ENCODE measurements at places on chromosomes 6 and 20.
A peak's percentile ranks its signal among the peaks of the same experiment; 100 is the strongest.

- DNase-seq: peak; percentile 35
Measured at GRCh38 chr6:22145823-22146677, 150.8 kb downstream of the PRL start.

GRCh38 chr6:15352845-15353244 is 107.0 kb downstream of the JARID2 start:
- DNase-seq: no peak

- no peak for DNase-seq
Measured at GRCh38 chr6:107630348-107630977, 140.5 kb downstream of the SOBP start.

DNA sequence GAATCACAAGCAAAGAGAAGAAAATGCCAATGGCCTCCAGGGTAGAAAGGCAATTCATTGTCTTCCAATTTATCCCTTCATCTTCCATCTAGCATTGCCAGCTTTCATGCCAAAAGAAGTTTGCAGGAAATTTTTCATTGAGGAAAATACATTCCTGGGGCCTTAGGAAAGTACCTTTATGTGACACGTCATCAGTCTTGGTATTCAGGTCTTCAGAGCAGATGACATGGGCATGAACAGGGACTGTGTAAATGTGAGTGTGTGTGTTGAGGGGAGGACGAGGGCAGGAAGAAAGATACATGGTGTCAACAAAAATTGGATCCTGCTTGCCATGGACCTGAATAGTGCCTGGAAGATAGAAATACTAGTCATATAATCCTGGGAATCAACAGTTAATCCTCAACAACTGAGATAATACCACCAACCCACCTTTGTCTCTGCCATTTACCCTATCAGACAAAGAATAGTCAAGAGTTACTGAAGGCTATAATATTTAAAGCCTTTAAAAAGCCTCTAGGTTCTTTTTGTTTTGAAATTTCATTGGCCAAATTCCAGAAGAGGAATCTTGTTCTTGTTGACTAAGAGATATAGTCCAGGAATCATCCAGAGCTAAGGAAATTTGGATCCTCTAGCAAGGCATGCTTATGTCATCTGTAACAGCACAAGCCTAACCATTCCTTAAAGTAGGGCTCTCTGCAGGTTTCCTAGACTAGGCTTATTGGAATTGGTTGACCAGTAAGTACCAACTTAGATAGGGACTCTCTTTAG is 405.8 kb upstream of the SASH1 start:
- DNase-seq: no peak

DNA sequence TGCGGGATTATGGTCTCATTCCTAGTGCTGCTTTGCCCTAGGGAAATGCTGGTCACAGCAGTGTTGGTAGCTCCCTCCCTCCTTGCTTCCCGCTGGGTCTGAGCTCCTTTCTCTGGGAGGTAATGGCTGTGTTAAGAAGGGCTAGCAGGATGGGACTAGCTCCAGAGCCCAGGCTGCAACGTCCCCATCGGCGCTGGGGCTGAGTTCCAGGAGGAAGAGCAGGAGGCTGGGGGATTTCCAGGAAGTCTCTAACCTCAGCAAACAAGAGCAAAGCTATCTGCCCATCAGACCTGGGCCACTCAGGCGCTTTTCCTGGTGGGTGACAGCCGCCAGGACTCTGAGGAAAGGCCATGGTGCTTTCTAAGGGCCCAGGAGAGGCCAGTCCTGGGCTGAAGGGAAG is 174.2 kb downstream of the DLL1 start:
- DNase-seq: no peak

- DNase-seq: no peak
Measured at GRCh38 chr6:39908838-39909583, 25.3 kb downstream of the MOCS1 start.

DNA sequence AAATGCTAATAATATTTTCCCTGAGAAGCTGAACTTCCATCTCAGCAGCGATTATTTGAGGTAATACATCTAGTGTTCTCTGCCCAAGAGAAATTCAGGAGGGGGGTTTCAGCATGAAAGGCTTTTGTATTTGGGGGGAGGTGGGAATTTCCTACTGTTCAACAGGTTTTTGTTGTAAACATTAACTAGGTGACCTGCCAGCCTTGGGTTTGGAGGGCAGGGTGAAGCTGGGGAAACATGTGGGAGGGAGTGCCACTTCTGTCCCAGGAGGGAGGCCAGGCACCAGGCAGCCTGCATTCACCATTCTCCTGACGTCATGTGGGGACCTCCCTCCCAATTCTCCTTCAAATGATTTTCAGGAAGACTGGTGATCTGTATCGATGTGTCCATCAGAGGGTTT is 37.7 kb upstream of the PKHD1 start:
- DNase-seq: no peak

DNA sequence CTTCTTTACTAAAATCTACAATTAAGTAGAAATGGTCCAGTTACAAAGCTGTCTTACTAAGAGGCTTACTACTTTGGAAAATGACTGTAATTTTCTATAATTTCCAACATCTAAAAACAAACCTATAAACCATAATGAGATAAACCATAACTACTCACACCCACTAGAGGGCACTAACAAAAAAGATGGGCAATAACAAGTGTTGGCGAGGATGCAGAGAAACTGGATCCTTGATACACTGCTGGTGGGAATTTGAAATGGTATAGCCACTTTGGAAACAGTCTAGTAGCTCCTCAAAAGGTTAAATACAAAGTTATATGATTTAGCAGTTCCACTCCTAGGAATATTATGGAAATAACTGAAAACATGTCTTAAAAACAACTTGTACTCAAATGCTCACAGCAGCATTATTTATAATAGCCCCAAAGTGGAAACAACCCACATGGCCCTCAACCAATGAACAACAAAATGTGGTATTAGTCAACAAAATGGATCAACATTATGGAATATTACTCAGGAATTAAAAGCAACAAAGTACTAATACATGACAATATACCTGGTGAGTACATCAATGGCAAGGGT is 50.6 kb downstream of the GJA10 start:
- no peak for DNase-seq

- DNase-seq: peak; percentile 90
Measured at GRCh38 chr6:39361657-39362486, 39.4 kb upstream of the KCNK16 start.

- no peak for DNase-seq
Measured at GRCh38 chr6:1958257-1958656, 287.1 kb downstream of the GMDS start.

DNA sequence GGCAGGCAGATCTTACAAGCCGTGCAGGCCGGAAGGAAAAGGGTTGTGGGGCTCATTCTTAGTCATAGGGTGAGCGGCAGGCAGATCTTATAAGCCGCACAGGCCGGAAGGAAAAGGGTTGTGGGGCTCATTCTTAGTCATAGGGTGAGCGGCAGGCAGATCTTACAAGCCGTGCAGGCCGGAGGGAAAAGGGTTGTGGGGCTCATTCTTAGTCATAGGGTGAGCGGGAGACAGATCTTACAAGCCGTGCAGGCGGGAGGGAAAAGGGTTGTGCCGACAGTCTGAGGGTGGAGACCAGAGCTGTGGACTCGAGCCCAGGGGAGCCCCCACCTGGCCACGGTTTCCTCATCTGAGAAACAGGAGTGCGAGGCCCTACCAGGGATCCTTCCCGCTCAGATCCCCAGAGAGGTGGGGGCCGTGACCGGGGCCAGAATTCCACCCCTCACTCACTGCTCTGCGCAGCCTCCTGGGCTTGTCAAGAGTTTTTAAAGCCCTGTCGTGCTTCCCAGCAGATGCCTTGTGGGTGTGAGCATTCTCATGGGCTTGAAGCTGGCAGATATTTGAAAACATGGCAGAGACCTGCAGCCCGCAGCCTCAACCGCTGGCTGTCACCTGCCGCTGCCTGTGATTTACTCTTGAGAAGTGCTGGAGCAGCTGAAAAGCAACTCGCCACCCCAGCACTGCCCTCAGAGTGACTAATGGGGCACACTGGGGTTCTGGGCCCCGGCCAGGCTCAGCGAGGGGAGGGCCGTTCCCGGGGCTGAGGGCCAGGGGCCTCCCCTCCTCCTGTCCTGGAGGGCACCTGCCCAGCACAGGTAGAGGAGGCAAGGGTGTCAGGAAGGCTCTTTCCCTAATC is 31.9 kb downstream of the NTSR1 start:
- DNase-seq: no peak

- DNase-seq: no peak
Measured at GRCh38 chr6:42176981-42177380, 3.8 kb downstream of the GUCA1A start.

GRCh38 chr20:55540486-55540885 is 464.8 kb downstream of the CBLN4 start:
- DNase-seq: no peak

- no peak for DNase-seq
Measured at GRCh38 chr6:25403150-25403549, 124.0 kb downstream of the CARMIL1 start.

GRCh38 chr20:41877911-41878310 is 259.7 kb upstream of the CHD6 start:
- no peak for DNase-seq

DNA sequence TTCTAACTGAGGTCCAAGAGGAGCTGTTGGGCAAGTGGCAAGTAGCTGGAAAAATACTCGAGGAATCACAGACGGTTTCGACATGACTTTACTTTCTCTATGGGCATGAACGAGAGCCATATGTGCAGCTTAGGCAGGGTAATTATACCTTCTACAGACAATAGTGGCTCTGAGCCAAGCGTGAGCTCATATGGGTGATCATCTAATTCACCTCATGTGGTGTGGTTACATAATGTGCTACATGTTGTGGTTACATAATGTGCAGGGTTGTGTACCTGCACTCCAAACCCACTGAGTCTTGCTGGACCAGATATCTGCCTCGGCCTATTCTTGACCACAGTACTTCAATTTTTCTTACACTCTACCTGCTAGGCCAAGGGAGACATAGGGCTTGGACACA is 771.7 kb upstream of the EYS start:
- DNase-seq: no peak

DNA sequence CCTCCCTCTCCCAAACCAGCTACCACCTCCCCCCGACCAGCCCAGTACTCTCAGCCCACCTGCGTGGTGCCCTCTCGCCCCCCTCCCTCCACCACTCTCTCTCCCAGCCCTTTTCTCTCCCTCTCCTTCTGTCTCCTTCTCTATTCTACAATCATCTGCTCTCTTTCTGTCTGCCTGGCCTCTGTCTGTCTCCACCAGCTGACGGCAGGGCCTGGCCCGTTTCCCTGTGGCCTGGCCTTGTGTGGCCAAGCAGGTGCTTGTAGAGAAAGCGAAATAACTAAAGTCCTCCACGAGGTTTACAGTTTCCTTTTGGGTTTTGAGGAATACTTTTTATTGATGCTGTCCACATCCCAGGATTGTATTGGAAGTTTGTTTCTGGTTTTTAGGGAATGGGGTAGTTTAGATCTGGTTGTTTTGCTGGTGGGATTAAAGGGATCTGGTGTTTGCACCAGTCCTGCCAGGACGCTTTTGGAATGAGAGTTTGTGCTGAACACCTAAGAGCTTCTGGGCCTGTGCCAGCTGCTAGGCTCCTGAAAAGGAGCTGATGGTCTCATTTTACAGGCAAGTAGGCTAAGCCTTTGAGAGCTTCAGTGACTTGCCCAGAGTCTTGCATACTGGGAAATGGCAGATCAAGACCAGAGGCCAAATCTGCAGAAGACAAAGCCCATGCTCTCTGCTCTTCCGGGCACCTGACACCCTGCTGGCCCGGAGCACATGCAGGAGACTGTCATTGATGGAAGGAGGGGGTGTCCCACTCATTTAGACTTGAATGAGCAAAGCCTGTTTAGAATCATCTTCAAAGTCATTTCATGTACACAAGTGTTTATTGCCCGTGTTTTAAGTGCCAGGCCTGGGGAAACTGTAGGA is 161.7 kb downstream of the SYCP2 start:
- DNase-seq: no peak

DNA sequence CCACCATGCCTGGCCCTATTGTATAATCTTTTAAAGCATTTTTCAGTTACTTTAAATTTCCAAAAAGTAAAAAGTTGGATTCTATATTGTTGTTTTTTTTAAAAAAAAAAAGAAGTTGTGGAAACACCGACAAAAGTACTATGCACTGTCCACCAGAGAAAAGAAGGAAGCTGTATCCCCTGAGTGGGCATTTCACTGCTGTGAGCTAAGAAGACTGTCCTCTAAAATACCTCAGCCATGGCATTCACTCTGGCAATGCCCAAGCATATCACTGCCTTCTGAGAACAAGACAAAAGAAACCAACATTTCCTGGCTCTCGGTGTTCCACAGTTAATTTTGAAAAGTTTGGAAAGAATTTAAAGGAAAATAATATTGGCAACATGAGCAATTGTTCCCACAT is 117.8 kb downstream of the IPCEF1 start:
- DNase-seq: no peak

GRCh38 chr6:72999995-73000394 is 225.3 kb downstream of the KHDC1L start:
- peak; percentile 34 for DNase-seq

DNA sequence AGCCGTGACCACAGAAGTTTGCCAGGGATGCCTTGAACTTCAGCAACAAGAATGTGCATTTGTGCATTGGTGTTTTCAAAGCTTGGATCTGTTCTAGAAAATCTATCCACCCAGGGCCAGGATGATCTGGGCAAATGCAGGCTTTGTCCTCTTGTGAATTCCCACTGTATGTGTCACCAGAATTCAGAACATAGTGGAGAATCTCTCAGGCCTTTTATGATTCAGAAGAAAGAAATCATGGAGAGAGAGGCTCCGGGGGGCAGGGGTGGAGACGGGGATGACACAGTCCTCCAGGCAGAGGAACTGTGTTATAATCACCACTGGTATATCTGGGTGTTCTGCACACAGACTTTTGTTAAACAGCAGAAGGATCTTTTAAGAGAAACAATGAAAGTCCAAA is 304.1 kb downstream of the CDH4 start:
- DNase-seq: peak; percentile 47

- DNase-seq: no peak
Measured at GRCh38 chr20:59939879-59940128, 301 bp downstream of the PPP1R3D start.

DNA sequence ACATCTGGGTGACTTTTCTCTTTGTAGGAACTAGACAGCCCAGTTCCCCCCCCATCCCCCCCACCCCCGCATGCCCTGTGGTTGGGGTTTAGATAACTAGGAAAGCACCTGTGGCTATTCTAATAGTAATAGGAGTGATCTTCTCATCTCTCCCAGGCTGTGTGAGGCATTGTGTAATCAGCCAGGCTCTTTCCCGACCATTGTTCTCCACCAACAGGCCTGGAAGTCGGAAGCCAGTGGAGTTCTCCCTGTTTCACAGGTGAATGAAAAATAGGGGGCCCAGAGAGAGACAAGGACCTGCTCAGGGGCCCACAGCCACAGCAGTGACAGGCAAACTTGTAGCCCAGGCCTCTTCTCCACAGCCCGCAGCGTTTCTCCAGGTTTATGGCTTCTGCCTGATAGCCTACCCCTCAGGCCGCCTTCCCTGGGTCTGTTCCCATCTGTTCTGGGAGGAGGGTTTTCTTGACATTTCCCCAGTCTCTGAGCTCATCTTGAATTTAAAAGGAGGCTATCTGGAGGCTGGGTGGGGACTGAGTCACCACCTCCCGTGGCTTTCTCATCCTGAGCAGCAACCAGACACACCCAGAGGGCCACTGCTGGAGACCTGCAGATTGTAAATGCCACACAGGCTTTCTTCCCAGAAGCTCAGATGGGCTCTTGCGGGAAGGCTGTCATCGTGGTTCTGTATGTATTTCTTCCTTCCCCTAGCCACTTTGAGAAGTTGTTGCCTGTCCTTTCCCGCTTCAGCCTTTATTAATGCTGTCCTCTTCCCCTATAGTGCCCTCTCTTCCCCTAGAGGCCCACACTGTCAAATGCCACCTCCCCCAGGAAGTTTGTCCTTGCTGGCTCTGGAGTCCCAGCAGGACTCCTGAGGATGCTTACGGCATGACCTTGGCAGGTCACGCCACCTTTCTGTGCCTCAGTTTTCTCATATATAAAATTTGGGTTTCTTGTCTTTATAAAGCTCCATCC is 75.9 kb upstream of the MYL9 start:
- peak; percentile 54 for DNase-seq

- DNase-seq: no peak
Measured at GRCh38 chr6:25484900-25485299, 167.1 kb upstream of the SCGN start.
